ENCODE measurements at places on chromosomes 12 and 14.
A peak's percentile ranks its signal among the peaks of the same experiment; 100 is the strongest.

GRCh38 chr14:22597771-22598098 is 365 bp upstream of the ABHD4 start:
- no peak for DNase-seq

GRCh38 chr14:75252254-75252837 is 26.3 kb upstream of the FOS start:
- no peak for DNase-seq

DNA sequence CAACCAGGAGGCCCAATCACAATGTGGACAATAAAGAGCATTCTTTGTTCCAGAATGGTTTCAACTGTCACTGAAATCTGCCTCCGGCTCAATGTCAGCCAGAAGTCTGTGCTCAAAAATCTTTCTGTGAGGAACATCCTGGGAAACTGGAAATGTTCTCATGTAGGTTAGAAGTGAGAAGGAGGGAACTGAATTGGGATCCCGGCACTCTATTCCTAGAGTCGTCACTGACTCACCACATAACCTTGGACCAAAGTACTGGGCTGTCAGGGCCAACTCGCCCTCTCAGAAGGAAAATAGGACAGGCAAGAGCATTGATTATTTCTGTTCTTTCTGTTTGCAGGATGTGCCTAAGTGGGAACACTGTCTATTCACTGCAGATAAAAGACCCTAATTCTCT is 57.6 kb downstream of the PRKAB1 start:
- DNase-seq: no peak

GRCh38 chr12:27504507-27504906 is 19.5 kb upstream of the PPFIBP1 start:
- no peak for DNase-seq

- no peak for DNase-seq
Observed at GRCh38 chr12:2719392-2719791, 75.4 kb upstream of the FKBP4 start.

GRCh38 chr14:47555333-47555732 is 120.1 kb downstream of the MDGA2 start:
- DNase-seq: no peak

DNA sequence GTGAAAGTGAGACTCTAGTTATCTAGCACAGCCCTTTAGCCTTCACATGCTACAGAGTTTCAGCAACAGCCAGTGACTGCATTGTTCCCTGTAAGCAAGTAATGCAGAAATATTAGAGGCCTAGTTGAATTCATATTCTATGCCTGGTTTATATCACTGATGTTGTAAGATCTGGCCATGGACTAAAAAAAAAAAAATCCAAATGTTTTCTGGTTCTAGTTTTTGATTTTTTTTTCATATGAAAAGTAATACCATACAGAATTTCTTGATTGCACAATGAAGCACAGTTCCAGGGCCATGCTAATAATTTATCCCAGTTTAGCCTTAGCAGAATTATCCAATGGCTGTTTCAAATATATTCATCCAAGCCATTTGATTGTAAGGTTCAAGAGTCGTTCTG is 341.5 kb upstream of the DDHD1 start:
- DNase-seq: no peak

- no peak for DNase-seq
Observed at GRCh38 chr14:92285311-92285710, 37.7 kb upstream of the SLC24A4 start.

GRCh38 chr12:71602761-71603577 is 60.7 kb downstream of the ZFC3H1 start:
- DNase-seq: no peak

DNA sequence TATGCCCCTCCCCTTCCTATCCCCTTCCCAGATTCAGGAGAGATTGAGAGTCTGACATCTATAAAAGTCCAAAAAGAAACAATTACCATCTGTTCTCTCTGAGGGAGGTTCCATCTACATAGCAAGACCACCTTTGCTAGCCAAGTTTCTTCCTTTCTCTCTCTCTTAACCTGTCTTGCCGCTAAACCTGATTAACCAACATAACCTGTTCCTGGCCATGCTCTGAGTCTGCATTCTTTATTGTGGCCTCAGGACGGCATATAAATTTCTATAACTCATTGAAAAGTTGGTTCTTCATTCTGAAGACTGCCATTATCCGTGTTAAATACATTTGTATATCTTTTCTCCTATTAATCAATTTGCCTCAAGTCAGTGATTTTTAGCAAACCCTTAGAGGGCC is 594.0 kb downstream of the KCNH5 start:
- DNase-seq: no peak

DNA sequence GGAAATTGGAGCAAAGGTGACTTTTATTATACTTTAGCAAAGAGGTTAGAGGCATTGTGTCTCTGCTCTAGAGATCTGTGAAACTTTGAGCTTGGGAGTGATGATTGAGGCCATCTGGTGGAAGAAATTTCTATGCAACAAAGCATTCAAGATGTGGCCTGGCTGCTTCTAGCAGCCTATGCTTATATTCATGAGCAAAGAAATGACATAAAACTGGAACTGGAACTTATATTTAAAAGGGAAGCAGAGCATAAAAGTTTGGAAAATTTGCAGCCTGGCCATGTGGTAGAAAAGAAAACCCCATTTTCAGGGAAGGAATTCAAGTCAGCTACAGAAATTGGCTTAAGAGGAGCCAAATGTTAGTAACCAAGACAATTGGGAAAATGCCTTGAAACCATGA is 70.4 kb downstream of the SDR9C7 start:
- peak; percentile 14 for DNase-seq

- DNase-seq: no peak
Observed at GRCh38 chr12:123391546-123392343, 7.8 kb downstream of the KMT5A start.

- DNase-seq: no peak
Observed at GRCh38 chr14:33918256-33918655, 32.6 kb downstream of the EGLN3 start.

DNA sequence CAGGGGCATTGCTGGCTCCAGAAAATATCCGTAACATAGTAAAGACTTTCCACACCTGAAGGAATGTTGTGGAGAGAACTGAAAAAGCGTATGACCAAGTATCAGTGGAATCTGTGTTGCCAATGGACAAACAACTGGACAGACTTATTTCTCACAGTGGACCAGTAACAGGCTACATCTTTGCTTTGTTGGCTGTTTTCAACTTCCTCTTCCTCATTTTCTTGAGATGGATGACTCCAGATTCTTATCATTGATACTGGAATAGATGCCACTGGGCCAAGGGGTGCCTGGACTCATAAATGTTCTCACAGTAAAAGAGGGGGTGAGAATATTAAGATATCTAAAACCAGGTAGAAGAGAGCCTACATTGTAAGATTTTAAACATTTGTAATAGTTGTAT is 6.4 kb downstream of the GAS2L3 start:
- peak; percentile 26 for DNase-seq

DNA sequence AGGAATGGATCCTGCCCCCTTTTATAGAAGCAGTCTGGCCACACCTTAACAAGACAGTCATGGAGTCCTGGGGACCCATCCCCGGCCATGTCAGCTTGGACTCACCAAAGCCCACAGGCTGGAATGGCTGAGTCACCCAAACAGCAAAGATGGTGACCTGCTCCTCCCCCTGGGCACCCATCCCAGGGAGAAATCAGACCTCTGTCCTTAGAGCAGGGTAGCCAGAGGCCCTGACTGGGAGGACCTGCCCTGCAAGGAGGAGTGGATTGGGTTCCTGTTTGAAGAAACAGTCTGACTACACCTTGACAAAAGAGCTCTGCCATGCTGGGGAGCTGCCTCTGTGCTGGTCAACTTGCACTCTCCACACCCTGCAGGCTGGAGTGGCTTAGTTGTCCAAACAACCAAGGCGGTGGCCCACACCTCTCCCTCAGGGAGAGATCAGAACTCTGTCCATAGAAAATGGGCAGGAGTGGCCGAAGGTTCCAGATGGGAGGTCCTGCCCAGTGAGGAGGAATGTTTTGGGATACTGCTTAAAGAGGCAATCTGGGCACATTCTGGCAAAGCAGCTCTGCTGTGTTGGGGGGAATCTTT is 16.6 kb downstream of the MGP start:
- no peak for DNase-seq

DNA sequence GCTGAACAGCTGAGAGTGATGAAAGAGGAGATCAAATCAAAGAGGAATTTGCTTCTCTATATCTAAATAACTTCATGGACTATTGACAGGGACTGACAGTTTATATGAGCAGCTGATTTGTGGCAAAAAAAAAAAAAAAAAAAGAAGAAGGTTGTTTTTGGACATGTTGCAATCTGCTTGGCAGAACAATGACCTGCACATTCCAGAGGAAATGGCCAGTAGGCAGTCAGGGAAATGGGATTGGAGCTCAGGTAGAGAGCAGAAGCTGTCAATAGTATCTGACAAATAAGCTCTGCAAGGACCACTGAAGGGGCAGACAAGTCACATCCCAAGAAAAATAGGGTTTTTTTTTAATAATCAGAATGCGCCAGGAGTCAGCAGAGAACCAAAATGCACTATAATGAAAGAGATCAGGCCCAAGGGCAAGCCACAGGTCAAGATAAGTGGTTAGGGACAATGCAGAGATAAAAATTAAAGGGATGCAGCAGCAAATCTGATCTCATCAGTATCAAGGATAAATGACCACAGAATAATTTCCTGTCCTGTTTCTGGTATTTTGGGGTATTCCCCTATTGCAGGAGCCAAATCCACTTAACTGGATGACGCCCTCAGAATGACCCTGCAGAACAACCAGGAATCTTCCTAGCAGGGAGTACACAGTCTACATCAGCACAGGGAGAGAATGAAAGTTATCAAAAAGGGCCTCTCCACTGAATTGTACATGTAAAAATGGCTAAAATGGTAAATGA is 22.6 kb upstream of the DUSP16 start:
- no peak for DNase-seq

DNA sequence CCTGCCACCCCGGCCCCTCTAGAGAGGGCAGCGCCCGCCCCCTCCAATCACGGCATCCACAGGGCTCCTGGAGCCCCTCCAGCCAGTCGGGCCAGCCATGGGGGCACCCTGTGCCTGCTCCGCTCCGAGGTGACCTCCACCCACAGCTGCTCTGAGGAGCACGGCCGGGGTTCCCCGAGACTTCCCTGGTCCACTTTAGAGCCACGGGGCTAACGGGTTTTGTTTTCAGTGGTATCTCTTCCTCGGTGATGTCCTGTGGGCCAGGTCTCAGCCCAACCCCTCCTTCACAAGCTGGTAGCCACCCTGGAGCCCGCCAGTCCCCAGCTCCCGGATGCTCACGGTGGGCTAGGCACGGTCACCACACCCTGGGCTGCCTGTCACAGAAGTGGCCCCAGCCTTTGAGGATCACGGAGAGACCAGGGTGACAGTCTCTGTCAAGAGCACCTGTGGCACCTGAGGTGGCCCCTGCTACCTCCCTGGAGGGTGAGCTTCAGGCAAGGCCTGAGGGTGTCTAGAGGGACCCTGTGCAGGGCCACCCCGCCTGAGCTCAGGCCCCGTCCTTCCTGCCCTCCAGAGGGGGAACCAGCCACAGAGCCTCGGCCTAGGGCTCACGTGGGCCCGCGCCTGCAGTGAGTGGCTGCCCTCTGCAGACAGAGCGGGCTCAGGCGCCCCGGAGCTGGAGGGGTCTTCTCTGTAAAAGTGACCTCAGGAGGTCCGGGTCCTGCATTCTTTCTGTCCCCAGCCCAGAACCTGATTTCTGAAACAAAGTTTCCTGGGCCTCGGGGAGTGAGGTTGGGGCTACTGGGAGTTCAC is 146.0 kb upstream of the C14orf180 start:
- DNase-seq: no peak

DNA sequence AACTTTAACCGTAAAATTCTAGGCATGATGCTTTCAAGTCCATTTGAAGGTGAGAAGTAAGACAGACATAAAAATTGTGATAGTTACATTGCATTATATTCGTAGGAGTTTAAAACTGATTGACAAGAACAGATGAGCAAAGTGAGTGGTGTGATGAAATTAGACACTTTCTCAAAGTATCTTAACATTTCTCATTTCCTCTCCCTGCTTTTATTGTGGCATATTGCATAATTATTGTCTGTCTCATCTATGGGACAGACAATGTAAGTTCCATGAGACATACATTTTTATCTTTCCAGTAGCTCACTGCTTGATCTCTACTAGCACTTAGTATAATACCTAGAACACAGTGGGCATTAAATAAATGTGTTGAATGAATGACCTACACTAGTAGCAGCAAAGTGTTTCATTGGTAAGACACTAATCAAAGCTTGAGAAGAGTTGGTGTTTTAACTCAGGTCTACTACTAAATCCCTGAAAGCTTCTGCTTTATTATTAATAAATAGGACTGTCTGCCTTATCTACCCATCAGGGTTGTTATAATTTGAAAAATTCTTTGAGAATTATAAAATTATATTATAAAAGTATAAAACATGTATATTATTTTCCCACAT is 19.0 kb downstream of the A2M start:
- DNase-seq: no peak

DNA sequence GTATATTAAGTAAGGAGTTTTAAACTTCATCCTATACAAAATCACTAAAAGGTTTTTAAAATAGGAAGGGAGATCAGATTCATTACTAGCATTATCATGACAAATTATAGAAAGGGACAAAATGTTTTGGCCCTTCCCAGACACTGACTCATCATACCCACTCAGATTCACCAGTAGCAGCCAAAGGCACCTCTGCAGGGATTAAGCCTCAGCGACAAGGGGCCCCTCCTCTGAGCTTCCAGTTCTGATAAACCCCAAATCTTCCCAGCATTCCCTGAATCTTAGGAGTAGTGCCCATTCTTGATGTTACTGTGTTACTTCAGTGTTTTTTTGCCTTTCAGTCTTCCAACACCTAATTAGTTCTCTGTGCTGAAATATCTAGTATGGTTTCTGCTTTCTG is 14.5 kb downstream of the KRAS start:
- no peak for DNase-seq

- no peak for DNase-seq
Observed at GRCh38 chr14:25861406-25861805, 736.4 kb downstream of the NOVA1 start.

GRCh38 chr12:132373901-132374611 is 44.7 kb upstream of the GALNT9 start:
- DNase-seq: peak; percentile 11

DNA sequence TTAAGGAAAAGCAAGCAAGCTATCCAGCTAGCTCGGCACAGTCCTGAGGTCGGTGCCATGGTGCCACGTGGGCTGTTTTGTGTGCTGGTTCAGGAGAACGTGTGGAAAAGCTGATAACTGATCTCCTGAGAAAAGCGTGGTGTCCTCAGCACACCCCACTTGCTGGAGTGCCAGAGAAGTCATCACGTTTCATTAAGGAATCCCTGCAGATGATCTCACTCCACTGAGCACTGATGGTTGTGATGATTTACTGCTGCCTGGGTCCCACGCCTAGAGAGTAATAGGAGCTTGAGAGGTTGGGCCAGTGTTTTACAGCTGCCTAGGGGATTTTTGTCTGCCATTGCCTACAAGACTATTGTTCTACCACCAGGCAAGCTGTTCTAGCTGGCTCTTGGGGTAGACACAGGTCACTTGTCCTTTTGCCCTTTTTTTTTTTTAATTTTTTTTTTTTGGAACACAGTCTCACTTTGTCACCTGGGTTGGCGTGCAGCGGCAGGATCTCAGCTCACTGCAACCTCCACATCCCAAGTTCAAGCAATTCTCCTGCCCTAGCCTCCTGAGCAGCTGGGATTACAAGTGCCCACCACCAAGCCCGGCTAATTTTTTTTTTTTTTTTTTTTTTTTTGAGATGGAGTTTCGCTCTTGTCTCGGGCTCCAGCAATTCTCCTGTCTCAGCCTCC is 42.3 kb upstream of the EVL start:
- DNase-seq: no peak

GRCh38 chr14:74543771-74544438 is 50.3 kb downstream of the ISCA2 start:
- no peak for DNase-seq

GRCh38 chr12:87259391-87259790 is 769.8 kb downstream of the C12orf50 start:
- no peak for DNase-seq

- DNase-seq: peak; percentile 67
Observed at GRCh38 chr12:40105515-40106201, at the start of gene SLC2A13. Gene SLC2A13, minus strand, starts transcription at chr12:40106081. Its CDS starts 273 bp downstream, at chr12:40105808.

All from KBM-7 (cell line).